NCI-H2081 (cell line): ENCODE measurements at places on chromosomes 16 and 17.

DNA sequence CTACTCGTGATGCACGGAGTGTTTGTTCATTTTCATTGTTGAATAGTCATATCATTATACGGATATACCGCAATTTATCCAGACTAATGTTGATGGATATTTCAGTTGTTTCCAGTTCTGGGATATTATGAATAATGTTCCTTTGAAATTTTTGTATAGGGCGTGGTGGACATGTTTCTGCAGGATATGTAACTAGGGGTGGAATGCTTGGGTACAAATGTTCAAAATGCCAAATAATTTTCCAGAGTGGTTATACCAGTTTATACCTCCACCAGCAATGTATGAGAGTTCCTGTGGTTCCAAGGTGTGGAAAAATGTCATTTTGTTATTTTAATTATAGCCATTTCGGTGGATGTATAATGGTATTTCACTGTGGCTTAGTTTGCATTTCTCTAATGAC, 53.6 kb downstream of the NUP88 start:
- DNase-seq: no peak

- DNase-seq: no peak
Measured at GRCh38 chr16:12629271-12629670, 174.4 kb downstream of the CPPED1 start.

DNA sequence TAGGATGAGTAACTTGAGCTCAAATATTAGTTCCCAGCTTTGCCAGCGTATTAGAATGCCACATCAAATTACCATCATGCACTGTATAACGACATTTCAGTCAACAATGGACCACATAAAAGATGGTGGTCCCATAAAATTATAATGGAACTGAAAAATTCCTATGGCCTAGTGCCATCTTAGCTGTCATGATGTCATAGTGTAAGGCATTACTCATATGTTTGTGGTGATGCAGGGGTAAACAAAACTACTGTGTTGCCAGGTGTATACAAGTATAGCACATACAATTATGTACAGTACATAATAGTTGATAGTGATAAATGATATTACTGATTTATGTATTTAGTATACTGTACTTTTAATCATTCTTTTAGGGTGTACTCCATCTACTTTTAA, 54.4 kb upstream of the NETO2 start:
- DNase-seq: no peak

- no peak for DNase-seq
Measured at GRCh38 chr17:5080591-5080990, 2.3 kb downstream of the ZFP3 start.

GRCh38 chr16:27860091-27860490, 203.4 kb downstream of the GSG1L start:
- no peak for DNase-seq

GRCh38 chr17:381941-382643, 29.5 kb upstream of the RPH3AL start:
- no peak for DNase-seq

- DNase-seq: no peak
Measured at GRCh38 chr16:88962478-88963152, 14.4 kb downstream of the CBFA2T3 start.

- DNase-seq: no peak
Measured at GRCh38 chr17:72122765-72123529, 2.1 kb downstream of the SOX9 start.

DNA sequence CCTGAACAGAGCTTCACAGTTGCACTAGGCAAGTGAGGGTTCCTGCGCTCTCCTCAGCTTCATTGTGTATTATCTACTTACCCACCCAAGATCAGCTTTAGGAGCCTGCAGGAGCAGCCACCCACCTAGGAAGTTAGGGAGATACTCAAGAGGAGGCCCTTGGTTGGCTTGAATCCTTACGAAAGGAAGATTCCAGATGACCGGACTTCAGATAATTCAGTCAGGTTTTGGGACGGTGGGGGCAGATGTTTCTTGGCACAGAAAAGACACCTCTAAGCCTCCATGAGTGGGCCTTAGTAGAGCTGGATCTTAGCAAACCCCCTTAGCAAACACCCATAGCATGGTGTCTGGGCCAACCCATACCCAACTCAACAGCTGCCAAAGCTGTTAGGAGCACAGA, 2.4 kb upstream of the CBFB start:
- DNase-seq: no peak

- DNase-seq: no peak
Measured at GRCh38 chr17:47423406-47424295, 99.9 kb downstream of the EFCAB13 start.

- no peak for DNase-seq
Measured at GRCh38 chr17:49692751-49693150, 14.9 kb upstream of the SPOP start.

- no peak for DNase-seq
Measured at GRCh38 chr17:67364847-67365737, 1.3 kb downstream of the PSMD12 start.

- no peak for DNase-seq
Measured at GRCh38 chr16:20789130-20789529, 17.1 kb downstream of the ERI2 start.

- no peak for DNase-seq
Measured at GRCh38 chr16:23128056-23128455, 21.2 kb downstream of the USP31 start.

DNA sequence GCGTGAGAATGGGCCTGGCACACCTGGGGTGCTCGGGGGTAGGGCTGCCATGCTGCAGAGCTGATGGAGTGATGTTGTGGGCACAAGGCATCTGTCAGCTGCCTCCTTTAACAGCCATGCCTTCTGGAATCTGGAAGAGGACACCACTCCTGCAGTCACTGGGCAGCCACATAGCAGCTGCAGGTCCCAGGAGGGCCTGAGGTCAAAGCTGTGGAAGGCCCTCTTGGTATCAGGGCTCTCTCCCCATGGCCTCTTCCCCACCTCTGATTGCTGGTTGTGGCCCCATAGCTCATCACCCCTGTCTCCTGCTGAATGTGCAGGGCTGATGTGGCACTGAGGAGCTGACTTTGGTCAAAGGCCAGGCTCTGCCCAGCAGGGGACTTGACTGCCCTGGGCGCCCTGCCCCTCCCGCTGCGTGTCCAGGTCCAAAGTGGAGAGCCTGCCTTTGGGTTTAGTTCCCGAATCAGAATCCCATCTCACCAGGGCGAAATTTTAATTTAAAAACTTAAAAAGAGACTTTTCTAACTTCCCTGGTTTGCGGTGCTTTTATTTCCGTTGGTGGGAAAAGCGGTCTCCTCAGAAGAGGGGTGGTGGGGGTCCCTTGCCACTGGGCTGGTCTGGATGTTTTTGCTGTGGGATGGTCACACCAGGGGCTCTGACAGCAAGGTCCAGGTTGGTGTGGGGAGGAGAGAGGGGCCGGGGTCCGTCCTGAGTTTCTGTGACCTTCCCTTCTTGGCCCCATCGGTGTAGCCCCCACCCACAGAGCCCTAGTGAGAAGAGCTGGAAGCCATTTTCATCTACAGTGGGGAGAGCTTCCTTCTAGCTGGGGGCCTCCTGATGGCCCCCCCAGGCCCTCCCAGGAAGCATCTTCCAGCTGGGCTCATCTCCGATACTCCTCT, 5.9 kb downstream of the UBALD2 start:
- no peak for DNase-seq

DNA sequence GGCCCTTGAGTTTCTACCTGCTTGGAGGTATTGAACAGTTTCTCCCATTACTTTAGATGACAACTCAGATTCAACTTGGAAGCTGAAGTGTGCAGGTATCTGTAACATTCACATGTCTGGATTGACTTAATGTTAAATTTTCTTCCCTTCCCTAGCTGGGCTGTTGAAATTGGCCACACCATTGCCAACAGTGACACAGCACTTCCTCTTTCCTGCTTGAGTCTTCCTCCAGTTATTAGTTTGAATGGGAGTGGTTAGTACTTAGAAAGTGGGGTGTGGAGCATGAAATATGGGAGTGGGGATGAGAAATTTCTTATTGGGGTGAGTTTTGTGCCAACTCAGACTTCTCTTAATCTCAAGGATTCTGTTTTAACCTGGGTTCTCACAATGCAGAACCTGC, 454.9 kb downstream of the KCNJ2 start:
- DNase-seq: no peak

GRCh38 chr17:48753794-48754499, 25.4 kb upstream of the HOXB13 start:
- DNase-seq: no peak

DNA sequence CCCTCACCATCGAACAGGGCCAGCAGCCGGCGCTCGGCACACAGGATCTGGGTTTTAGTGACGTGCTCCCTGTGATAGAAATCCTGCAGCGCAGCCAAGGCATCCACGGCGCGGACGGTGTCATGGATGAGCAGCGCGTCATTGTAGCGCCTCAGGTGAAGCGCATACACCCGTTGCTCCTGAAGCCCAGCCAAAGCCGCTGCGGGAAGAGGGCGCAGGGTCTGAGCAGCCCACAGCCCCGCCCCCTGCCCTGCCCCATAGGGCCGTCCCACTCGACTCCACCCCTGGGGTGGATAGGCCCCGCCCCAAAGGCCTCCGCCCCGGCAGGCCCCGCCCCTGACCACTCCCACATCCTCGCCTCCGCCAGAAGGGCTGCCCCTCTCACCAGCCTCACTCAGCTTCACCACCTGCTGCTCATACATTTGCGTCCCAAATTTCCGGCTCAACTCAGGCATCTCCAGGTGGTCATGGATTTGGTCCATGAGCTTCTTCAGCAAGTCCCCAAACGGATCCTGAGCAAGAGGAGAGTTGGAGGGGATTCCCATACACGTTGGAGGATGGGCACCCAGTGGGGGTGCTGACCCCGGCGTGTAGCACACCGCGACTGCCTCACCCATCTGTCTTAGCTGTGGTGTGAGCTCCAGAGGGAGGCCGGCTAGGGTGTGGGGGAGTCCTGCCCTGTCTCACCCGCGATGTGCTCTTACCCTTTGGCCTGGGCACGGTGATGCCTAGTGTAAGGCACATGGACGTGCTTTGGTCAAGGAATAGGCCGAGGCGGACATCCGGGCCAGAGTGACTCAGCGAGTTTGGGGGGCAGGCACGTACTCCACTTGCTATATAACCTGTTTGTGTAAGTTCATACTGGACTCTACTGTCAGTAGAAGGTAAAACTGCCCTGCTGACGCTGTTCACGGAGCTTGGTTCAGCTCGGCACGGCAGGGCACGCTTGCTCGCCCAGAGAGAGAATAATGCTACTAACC, 4.6 kb downstream of the DHX58 start:
- peak; percentile 94 for DNase-seq

- DNase-seq: no peak
Measured at GRCh38 chr16:11915114-11915643, 577 bp downstream of the GSPT1 start.

DNA sequence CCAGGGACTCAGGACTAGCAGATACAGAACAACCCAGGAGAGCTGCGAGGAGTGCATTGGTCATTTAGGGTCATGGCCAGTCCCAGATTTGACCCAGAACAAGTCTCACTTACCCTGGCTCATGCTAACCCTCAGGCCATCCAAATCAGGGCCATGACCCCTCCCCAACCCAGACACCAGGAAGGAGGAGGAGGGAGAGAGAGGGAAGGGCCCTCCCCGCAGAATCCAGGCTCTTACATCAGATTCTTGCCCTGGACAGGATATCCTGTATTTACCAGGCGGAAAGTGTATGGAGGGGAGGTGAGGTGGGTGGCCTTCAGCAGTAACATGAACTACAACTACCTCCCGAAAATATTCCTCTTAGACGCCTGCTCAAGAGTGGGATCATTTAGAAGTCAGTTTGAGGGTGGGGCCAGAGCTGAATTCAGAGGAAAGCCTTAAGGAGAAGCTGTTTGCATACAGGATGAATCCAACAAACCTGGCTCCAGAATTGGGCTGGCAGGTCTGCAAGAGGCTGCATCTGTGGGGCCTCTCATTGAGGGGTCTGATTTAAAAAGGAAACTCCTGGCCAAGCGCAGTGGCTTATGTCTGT, 2.1 kb downstream of the VAT1 start:
- DNase-seq: no peak

DNA sequence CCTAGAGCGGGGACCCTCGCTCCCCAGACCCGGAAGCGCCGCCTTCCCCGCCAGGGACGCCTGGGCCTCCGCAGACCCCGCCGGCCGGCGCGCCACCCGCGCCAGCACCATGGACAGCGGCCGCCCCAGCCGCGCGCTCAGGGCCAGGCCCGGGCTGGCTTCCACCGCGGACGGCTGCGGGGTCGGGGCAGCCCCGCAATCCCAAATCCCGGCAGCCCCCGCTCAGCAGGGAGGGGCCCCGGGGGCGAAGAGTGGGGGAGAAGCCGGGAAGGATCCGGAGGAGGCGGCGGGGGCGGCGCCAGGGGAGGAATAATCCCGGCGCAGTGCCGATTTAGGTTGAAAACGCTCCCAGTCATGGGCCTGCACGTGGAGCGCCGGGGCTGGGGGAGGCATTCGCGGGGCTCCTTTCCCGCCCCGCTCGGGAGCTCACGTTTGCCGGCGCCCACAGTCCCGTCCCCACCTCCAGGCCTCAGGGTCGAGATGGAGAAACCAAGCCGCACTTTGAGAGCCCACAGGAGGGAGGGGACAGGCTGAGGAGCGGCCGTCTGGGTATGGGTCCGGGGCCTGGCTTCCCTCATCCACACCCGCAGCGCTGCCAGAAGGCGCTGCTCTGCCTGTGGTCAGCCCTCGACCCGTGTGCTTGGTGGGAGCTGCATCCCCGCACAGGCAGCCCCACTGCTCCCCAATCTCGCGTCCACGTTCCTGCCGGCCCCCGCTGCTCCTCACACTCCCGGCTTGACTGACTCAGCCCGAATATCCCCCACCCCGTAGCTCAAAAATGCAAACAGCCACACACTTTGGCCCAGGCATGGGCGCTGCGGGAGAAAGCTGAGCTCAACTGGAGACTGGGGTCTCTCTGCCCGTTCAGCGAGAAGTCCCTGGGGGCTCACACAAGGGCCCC, 4.7 kb downstream of the FBXL16 start:
- no peak for DNase-seq

GRCh38 chr16:54341892-54342776, 55.5 kb upstream of the IRX3 start:
- DNase-seq: no peak

GRCh38 chr16:11871193-11871592, 19.9 kb upstream of the RSL1D1 start:
- no peak for DNase-seq

GRCh38 chr16:68934402-68934801, 91.1 kb downstream of the TANGO6 start:
- DNase-seq: no peak

DNA sequence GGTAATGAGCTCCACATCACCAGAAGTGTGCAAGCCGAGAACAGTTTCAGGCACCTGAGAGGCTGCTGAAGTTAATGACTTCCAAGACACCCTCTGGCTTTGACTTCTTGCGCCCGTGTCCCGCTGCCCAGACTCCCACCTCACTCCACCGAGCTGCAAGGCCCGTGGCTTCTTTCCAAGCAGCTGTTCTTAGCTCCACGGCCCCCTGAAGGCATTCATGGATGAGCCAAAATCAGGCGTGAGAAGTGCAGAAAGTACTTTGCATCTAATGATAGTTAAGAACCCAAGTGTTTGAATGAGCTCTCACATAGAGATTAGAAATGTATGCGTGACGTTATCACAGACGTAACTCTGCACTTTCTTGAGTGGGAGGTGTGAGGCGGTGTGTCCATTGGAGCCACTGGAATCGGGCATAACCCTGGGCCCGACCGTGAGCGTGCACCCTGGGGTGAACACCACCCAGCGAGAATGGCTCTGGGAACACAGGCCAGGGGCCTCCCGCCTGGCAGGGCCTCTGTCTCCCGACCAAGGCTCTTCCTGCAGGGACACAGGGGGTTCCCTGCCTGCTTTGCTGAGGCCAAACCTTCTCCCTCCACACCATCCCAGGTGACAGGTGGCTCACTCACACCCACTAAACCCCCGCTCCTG, 11.0 kb downstream of the NPTX1 start:
- no peak for DNase-seq

- no peak for DNase-seq
Measured at GRCh38 chr17:66981983-66982508, 17.5 kb downstream of the CACNG4 start.
